Effector CD8-positive, alpha-beta T cell (primary cell): ENCODE measurements at places on chromosomes 7 and 10.
A peak's percentile ranks its signal among the peaks of the same experiment; 100 is the strongest.

GRCh38 chr10:26430641-26431163 lies 7.4 kb upstream of the APBB1IP start:
- DNase-seq: no peak

DNA sequence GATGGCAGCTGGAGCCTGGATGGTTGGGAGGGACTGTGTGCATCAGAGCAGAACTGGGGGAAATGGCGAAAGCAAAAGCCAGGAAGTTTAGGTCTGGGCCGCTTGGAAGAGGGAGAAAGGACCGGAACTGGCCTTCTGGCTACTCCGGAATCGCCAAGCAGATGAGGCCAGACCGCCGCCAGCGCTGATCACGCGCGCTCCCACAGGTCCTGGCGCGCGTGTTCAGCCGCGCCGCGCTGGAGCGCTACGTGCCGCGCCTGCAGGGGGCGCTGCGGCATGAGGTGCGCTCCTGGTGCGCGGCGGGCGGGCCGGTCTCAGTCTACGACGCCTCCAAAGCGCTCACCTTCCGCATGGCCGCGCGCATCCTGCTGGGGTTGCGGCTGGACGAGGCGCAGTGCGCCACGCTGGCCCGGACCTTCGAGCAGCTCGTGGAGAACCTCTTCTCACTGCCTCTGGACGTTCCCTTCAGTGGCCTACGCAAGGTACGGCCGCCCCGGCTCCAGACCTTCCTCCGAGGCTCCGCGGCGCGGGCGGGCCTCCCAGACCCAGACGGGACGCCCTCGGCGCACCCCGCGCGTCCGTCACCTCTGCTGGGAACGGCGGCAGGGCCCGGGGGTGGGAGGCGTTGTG lies 2.0 kb downstream of the CYP26C1 start:
- no peak for DNase-seq

DNA sequence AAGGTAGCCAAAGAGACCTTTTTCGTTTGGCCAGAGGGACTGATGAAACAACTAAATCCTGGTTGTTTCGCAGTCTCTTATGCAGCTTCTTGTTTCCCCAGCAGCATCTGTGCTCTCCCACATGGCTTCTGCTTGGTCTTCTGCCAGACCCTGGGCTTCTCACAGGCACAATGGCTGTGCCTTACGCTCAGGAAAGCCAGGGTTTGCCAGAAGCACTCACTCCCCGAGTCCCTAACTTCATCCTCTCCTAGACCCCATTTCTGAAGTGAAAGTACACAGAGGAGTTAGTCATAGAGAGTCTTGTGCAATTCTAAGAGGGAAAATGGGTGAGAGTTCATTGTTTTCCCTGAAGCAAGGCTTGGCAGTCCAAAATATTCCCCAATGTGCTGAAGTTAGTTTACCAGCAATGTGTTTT lies 121.7 kb downstream of the EVX1 start:
- no peak for DNase-seq

GRCh38 chr10:86085136-86085535 lies 281.5 kb downstream of the GRID1 start:
- DNase-seq: no peak

DNA sequence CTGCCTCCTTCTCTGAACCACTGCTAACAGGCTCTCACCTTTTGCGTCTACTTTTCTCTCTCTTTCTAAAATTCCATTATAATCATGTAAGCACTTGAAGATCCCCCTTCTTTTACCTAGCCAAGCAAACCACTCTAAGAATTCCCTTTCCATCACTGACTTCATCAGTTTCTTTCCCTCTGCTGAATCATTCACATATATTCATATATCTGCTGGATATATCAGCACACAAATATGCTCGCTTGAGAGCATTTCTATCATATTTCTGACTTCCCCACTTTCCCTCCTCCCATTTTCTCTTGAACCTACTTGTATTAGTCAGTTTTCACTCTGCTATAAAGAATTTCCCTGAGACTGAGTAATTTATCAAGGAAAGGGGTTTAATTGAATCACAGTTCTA lies 84.2 kb upstream of the LRRN3 start:
- no peak for DNase-seq

DNA sequence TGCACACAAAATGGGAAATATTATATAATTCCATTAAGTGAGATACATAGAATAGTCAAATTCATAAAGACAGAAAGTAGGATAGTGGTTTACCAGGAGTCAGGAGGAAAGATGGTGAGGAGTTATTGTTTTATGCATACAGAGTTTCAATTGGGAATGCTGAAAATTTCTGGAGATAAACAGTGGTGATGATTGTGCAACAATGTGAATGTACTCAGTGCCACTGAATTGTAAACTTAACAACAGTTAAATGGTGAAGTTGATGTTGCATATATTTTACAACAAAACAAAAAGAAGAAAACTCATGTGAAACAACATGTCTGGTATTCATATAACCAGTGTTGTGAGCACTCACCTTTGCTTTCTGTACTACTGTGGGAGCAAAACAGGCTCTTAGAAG lies 168.9 kb upstream of the TEX47 start:
- no peak for DNase-seq

- no peak for DNase-seq
These were observed 25.2 kb upstream of the DMTF1 start for GRCh38 chr7:87127019-87127418.

DNA sequence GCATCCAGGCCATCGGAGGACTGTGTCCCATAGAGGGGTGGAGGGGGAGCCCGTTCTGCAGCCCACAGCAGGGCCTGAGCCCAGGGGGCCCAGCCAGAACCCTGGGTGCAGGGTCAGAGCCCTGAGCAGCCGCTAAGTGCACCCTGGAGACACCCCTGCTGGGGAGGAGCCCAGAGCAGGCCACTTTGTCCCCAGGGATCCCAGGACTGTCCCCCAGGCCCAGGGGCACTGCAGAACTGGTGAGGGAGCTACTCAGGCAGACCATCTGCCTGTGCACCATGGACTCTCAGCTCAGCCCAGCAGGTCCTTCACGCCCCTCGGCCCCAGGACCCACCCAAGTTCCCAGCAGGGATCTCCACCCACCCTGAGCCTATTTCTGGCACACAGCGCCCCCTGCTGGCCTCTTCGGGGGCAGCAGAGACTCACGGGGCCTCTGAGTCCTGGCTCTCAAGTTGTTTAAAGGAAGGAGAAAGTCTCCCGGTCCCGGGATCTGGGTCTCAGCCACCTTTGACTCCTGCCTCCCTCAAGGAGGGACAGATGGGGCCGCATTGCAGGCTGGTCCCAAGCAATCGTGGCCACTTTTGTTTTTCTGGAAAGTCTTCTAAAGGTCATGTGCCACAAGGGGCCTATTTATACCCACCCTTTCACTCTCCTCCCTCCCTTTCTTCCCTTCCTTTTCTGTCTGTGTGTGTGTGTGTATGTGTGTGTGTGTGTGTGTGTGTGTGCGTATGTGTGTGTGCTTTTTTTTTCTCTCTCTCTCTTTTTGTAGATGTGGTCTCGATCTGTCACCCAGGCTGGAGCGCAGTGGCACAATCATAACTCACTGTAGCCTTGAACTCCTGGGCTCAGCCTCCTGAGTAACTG lies 90.3 kb downstream of the MYL10 start:
- DNase-seq: peak; percentile 46

GRCh38 chr10:122097935-122098334 lies 109.0 kb downstream of the TACC2 start:
- DNase-seq: no peak

DNA sequence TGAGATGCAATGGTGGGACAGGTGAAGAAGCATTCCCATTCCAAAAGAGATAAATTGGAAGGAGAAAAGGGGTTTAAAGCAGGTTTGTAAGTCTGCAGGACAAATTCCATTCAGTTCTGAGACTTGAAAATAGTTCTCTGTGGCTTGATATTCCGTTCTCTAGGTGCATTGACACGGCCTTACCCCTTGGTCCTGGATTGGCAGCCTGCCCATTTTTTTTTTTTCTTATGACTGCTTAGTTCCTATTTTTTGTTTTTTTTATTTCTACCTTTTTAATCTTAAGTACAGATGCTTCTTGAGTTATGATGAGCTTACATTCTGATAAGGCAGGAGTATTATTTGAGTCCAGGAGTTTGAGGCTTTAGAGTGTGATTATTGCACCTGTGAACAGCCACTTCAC lies 70.6 kb downstream of the MLLT10 start:
- no peak for DNase-seq

GRCh38 chr7:96055717-96056116 lies 266.2 kb downstream of the SLC25A13 start:
- no peak for DNase-seq

GRCh38 chr10:78981970-78982281 lies 86.8 kb upstream of the ZMIZ1 start:
- DNase-seq: no peak

DNA sequence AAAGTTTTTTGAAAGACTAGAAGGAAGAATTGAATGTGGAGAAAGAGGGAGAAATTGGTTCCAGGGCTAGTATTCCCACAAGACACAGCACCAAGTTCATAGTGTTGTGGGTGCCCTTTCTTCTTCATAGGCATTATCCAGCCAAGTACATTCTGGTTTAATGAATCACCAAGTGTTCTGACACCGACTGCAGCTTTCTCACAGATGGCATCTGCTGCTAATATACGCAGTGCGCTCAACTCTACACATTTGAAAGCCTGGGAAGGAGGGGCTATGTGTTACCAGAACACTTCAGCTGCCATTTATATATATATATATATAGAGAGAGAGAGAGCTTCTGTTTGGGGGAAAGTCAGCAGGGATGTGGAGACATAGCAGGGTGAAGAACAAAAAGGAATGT lies 1168.4 kb downstream of the GATA3 start:
- no peak for DNase-seq

DNA sequence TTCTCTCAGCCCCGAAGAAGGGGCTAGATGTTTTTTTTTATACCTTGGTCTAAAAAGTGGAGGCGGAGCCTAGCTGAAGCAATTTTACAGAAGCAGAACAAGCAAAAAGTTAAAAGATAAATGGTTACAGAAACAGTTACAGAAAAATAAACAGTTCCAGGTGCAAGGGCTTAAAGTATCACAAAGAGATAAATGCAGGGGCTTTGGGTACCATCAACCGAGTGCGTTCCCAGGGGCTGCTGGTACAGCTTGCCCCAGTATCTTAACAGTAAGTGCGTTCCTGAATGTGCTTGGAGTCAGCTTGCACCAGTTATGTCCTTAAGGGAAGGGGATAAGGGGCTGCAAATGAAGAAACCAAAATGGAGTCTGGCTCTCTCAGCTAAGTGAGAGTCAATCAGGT lies 173.9 kb upstream of the MBL2 start:
- no peak for DNase-seq

DNA sequence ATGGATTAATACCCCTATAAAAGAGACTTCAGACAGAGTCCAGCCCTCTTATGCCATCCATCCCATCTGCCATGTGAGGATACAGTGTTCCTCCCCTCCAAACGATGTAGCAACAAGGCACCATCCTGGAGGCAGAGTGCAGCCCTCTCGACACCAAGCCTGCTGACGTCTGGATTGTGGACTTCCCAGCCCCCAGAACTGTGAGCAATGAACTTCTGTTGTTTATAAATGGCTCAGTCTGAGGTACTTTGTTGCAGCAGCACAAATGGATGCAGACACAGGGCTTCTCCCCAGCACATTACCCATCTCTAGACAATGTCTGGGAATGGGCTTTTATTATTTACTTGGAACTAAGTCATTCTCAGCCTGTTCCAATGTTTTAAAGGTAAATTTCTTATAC lies 195.6 kb downstream of the WDR37 start:
- DNase-seq: no peak

DNA sequence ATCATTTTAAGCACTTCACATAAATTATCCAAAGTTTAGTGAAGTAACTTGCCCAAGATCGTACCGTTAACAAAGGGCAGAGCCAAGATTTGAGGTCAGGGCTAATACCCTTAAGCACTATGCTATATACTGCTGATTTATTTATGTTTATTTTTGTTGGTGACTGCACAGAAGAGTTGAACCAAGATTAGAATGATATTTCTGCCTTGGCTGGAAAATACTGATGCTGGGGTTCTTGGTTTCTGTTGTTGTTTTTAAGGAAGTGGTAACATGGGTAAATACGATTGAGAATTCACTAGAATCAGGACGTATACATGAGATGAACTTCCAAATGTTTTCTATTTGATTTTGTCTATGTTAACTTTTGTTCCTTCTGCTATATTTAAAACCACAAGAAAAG lies 9.3 kb downstream of the ADD3 start:
- DNase-seq: no peak

DNA sequence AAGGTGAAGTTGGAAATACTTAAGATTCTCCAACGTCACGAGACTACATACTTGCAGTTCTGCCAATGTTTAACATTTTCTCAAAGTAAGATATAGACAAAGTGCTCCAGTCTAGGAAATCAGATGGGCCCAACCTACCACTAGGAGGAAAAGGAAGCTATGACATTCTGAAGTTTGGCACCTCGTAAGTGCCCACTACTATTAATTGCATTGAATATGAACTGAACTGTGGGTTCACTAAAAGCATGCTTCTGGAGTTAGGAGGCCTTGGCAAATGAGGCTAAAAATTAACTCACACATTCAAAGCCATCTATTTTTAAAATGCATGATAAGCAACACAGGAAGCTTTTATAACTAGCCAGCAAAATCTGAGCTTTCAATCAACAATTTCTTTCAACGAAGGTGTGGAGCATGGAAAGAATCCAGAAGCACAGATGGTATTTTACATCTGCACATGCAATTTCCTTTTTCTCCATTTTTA lies 149.7 kb downstream of the LRRTM3 start:
- no peak for DNase-seq

- no peak for DNase-seq
These were observed 15.4 kb downstream of the ZNF503 start for GRCh38 chr10:75386128-75386527.

DNA sequence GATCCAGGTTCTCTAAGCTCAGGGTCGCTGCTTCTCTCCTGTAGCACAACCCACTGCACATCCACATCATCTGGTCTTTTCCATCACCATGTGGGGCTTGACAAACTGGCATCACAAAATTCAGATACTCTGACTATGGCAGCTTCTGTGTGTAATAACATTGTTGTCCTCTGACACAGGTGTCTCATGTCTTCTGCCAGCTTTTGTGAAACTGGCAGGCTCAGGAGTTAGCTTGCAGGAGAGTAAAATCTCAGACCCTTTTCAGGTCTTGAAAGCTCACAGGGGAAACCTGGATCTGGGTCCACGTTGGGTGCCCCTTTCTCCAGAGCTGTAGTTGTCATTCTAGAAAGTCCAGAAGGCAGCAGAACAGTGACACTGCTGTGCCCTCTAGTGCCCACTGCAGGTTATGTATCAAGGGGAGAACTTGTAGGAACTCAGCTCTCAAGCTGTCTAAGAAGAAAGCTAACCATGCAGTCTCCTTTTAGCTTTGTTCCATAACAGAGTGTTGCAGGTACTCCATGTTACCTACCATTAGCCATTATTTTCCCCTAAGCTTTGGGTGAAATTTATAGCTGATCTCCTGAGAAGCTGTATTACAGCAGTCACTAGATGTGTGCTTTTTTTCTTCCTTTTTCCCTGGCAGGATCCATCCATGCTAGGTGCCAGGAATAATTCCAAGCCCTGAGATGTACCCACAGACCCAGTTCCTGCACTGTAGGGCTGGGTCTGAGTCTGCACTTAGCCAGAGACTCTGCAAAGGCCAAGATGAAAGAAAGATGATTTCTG lies 102.7 kb downstream of the ZNF248 start:
- no peak for DNase-seq

- no peak for DNase-seq
These were observed 283.0 kb downstream of the USP6NL start for GRCh38 chr10:11328264-11329061.
